NCI-H1930 (cell line): ENCODE measurements at places on chromosomes 11 and 22.
A peak's percentile ranks its signal among the peaks of the same experiment; 100 is the strongest.

DNA sequence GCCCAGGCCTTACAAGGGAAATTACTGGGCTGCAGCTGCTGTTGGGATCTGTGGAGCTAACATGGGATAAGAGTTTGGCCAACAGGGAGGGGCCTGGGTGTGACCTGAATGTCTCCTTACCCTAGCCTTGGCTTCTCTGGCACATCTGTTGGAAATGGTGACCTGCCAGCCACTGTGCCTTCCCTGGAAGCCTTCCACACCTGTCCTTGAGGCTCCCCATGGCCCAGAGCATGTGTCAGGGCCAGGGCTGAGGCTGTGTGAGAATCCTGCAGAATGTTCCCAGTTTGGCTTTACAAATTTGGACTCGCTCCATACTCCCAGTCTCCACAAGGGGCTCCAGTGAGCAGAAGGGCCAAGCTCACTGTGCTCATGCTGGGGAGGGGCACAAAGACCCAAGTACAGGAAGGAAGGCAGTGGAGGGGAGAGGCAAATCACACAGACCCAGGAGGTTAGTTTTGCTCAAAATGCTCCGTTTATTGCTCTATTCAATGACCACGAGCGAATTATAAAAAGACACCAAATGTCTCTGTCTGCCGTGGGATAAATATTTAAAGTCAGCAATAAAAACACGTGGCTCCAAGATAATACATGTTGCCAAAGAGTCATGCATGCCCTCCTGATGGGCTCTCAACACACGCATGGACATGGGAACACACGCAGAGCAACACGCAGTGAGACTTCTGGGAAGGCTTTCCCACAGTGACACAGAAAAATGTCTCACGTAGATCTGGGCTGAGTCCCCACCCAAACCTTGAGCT lies 1.7 kb upstream of the IGSF22 start:
- DNase-seq, result peak; percentile 23

DNA sequence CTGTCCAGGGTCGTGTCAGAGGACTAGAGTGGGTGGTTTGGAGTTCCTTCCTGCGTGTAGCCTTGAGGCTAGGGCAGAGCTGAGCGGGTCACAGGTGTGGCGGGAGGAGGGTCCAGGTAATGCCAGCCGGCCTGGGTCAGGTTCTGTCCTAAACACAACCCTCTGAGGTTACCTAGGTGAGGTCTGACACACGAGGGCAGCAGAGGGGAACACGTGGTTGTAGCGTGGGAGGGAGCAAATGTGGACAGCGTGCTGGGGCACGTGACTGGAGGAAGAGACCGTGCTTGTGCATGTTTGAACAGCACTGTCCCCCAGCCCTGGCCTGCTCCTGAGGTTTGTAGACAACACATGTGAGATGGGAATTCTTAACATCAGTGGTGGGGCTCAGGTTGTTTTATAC lies 13.1 kb downstream of the MOV10L1 start:
- no peak for DNase-seq

DNA sequence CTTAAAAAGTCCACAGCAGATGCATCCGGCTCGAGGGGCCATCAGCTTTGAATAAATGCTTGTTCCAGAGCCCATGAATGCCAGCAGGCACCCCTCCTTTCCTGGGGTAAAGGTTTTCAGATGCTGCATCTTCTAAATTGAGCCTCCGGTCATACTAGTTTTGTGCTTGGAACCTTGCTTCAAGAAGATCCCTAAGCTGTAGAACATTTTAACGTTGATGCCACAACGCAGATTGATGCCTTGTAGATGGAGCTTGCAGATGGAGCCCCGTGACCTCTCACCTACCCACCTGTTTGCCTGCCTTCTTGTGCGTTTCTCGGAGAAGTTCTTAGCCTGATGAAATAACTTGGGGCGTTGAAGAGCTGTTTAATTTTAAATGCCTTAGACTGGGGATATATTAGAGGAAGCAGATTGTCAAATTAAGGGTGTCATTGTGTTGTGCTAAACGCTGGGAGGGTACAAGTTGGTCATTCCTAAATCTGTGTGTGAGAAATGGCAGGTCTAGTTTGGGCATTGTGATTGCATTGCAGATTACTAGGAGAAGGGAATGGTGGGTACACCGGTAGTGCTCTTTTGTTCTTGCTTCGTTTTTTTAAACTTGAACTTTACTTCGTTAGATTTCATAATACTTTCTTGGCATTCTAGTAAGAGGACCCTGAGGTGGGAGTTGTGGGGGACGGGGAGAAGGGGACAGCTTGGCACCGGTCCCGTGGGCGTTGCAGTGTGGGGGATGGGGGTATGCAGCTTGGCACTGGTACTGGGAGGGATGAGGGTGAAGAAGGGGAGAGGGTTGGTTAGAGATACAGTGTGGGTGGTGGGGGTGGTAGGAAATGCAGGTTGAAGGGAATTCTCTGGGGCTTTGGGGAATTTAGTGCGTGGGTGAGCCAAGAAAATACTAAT lies 1.9 kb downstream of the NEAT1 start:
- DNase-seq, result no peak

DNA sequence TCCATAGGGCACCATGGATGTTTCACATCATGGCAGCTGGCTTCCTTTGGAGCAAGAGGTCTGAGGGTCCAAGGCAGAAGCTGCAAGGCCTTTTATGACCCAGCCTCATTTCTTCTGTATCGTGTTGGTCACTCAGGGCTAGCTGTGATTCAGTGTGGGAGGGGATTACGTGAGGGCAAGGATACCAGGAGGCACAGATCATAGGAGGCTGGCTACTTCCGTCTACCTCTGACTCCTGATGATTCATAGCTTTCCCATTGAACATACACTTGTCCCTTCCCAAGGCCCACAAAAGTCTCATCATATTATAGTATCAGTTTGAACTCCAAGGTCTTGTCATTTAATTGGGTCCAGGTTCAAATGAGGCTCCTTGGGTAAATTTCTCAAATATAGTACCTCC lies 135.3 kb upstream of the ZBED5 start:
- no peak for DNase-seq

DNA sequence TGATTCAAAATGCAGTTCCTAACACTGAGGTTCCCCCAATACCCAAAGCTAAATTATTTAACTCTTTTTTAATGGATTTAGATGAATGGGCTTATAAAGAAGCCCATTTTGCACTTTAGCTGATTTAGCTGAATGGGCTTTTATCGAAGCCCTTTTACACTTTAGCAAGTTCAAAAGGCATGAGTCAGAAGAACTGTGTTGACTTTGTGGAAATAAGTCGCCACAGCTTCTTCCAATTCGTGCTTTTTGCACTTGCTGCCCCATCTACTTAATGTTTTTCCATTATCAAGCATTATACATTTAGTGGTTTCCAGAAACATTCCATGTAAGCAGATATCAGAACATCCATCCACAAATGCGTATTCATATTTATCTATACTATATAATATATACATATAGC lies 20.5 kb upstream of the GRIA4 start:
- no peak for DNase-seq

GRCh38 chr22:21632237-21632895 lies at the start of gene CCDC116:
Gene CCDC116 (plus strand): TSS chr22:21632760. CDS start chr22:21633182, 422 bp downstream.
- peak; percentile 59 for DNase-seq

- DNase-seq, result no peak
Observed at GRCh38 chr11:122755409-122755808, 82.9 kb upstream of the CRTAM start.

GRCh38 chr22:20147237-20147988 lies 3.4 kb downstream of the CCDC188 start:
- no peak for DNase-seq

DNA sequence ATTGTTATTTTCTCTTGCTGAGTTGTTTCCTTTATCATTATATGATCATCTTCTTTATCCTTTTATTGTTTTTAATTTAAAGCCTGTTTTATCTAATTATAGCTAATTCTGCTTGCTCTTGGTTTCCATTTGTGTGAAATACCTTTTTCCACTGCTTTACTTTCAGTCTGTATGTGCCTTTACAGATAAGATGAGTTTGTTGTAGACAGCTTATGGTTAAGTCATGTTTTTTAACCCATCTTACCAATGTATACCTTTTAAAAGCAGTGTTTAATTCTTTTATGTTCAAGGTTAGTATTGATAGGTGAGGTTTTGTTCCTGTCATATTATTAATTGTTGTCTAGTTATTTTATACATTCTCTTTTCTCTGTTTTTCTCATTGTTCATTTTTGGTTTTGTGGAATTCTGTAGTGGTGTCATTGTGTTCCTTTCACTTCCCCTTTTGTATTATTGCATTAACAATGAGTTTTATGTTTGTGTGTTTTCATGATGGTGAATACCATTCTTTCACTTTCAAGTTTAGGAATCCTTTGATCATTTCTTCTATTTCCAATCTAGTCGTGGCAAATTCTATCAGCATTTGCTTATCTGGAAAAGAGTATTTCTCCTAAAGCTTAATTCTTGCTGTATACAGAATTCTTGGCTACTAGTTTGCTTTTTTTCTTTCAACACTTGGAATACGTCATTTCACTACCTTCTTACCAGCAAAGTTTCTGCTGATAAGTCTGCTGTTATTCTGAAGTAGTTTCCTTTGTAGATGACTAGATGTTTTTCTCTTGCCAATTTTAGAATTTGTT lies 21.8 kb downstream of the OR5AN1 start:
- DNase-seq, result no peak

GRCh38 chr22:48104102-48104738 lies 1341.8 kb downstream of the TBC1D22A start:
- DNase-seq, result no peak

- DNase-seq, result no peak
Observed at GRCh38 chr22:40153192-40153591, 24.5 kb upstream of the TNRC6B start.

DNA sequence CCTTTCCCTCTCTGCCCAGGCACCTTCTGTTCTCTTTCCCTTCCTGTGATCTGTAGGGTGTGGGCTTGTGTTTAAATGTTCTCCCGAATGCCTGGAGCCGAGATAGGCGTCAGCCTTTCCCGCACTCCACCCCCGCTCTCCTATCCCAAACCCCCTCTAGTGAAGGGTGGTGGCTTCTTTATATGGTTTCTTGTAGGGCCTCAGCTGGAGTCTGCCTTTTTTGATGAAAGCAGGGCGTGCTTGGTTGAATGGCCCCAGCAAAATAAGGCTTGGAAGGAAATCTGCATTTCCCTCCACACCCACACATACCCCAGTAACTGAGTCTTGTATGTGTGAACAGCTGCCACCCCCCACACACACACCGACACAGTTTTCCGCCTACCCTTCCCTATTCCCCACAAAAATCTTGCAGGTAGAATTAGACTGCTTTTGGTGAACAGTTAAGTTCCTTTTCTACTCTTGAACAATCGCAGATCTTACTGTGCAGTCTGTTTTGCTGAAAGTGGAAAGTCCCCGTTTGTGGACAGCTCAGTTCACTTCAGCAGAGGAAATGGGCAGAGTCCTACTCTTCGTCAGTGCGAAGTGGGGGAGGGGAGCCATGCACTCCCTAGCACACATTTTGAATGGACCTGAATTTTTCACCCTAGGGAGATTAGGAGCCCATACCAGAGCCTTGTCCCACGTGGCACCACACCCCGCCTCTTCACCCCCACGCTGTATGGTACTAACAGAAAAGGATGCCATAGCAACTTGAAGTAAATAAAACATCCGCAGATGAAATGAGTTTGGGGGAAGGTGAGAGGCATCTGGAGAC lies 25.5 kb upstream of the GRK2 start:
- DNase-seq, result no peak

GRCh38 chr11:43747130-43747802 lies 66.7 kb downstream of the HSD17B12 start:
- DNase-seq, result no peak

DNA sequence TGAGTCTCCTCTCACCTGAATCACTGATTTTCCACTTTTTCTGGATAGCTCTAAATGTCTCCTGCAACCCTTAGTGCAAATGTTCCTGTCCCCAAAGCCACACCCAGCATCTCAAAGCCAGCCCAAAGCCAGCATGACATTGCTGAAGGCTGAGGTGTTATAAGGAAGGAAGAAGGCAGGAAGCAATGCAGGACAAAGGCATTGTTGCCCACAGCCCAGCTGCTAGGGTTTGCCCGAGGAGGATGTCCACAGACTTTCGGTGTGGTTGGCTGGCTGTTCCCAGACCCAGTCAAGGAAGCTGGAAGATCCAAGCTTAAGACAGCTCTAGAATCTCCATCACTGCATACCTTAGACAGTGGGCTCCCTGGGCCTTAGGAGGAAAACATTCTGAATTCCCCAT lies 23.5 kb downstream of the CHST1 start:
- no peak for DNase-seq

DNA sequence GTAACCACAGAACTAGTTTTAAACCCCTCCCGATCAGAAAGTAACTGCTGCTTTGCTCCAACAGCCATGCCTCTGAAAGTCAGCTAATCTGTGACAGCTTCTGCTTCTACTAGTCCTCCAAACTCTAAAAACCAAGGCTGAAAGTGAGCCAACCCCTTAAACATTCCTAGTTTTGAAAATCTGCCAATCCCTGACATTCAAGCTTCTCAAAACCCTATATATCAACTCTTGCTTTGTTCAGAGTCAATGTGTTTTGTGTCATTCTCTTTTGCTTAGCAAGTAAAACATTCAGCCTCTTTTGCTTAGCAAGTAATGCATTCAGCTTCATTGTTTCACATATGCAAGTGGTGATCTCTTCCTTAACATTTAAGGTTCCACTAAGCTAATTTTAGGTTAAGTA lies 56.9 kb downstream of the ATG16L2 start:
- no peak for DNase-seq

DNA sequence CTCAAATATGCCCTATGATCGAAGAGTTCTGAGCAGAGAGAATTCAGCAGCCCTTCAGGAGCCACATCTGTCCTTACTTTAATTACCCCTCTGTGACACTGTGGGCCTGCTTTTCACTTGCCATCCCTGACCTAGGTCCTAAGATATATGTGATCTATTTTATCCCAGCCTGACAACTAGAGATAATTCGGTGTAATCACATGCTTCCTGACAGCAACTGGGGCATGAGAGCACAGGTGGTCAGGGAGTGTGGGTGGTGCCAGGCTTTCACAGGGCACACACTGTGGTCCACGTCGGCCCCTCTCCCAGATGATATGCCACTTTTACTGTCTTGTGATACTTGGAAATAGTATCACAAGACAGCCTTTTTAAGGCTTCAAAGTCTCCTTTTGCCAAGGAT lies 3.9 kb downstream of the TUBA8 start:
- DNase-seq, result no peak

DNA sequence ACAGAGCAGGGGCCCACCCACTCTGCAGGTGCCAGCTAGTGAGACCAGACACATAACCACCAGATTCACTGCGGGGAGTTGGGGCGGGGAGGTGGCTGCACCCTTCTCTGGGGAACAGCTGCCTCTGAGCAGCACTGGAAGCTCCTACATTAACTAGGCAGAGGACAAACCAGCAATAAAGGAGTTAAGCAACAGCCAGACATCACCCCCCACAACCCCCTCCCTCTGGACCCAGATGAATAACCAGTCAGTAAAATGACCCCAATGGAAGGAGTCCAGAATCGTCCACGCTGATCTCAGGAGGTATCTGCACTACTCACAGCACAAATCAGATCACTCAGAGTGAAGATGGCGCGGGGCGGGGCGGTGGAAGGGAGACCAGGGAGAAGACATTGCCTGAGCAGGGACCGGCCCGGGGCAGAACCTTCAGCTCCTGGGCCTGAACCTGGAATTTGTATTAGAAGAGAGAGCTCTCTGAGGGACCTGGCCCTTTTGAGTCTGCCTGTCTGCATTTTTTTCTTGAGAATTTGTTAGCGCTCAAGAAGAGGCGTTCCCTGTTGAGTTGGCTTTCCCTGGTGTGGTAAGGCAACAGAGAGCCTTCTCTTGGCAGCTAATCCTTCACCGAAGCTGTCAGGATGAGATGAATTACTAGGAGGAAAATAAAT lies 125.5 kb upstream of the NCAM1 start:
- no peak for DNase-seq
